Type B pancreatic cell (in vitro differentiated cells): ENCODE measurements at places on chromosomes 13 and 19.

DNA sequence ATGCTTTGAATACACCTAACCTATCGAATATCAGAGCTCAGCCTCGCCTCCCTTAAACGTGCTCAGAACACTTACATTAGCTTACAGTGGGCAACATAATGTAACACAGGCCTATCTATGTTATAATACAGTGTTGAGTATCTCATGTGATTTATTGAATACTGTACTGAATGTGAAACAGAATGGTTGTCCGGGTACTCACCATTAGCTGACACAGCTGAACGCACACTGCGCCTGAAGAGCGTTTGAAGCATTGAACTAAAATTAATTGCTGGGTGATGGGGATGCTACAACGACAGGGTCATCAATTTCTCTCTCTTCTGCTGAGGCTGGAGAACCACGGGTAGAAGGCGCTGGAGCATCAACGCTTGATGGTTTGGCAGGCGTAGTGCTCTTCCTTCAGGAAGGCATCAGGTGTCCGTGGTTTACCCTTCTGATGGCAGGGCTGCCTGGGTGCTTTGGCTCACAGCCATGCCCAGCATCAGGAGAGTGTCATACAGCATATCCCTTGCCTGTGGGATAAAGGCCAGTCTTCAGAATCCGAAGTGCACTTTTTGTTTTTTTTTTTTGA lies 46.9 kb upstream of the UBE2L5 start:
- H3K4me1 ChIP-seq: peaks cover 10% of the 10 kb centered on the region
- H3K4me3 ChIP-seq: no peak overlapping the region
- H3K27me3 ChIP-seq: no peaks in the 10 kb centered on the region
- no peaks in the 10 kb centered on the region for H3K36me3 ChIP-seq
- no peak overlapping the region for H3K27ac ChIP-seq

GRCh38 chr13:50224534-50224933 lies 209.3 kb downstream of the KCNRG start:
- H3K4me1 ChIP-seq: peaks cover 53% of the 10 kb centered on the region
- DNase-seq: no peak
- H3K27ac ChIP-seq: no peak overlapping the region

DNA sequence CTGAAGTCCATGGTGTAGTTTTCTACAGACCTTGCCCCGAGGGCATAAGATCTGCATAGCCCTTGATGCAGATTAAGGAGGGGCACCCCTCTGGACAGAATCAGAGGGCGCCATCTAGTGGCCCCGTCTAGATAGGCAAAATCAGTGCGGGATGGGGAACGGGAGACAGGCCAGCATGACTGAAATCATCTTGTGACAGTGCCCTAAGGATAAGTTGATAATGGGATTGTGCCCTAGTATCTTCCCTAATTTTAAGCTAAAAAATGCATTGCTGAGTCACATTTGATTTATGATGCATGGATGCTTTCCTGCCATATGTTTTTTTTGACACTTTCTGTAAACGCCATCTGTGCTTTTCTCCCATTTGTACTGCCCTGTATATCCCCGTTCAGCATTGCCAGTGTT lies 19.0 kb upstream of the GPI start:
- peaks cover 31% of the 10 kb centered on the region for H3K36me3 ChIP-seq
- DNase-seq: no peak
- H3K4me1 ChIP-seq: no peaks in the 10 kb centered on the region
- H3K4me3 ChIP-seq: no peak overlapping the region

- no peaks in the 10 kb centered on the region for H3K27me3 ChIP-seq
- peak overlapping the region; percentile 96 for H3K27ac ChIP-seq
- H3K36me3 ChIP-seq: peaks cover 8% of the 10 kb centered on the region
These were observed 124.2 kb downstream of the LMO7 start for GRCh38 chr13:75760131-75761021.

GRCh38 chr19:16185768-16186123 lies 536 bp downstream of the FAM32A start:
- H3K4me3 ChIP-seq: peak overlapping the region; percentile 95
- H3K4me1 ChIP-seq: peaks cover 22% of the 10 kb centered on the region
- H3K27me3 ChIP-seq: no peaks in the 10 kb centered on the region
- no peak for DNase-seq

GRCh38 chr13:24906268-24906667 lies 142.3 kb downstream of the RNF17 start:
- H3K4me1 ChIP-seq: no peaks in the 10 kb centered on the region
- DNase-seq: no peak
- H3K27me3 ChIP-seq: no peaks in the 10 kb centered on the region

DNA sequence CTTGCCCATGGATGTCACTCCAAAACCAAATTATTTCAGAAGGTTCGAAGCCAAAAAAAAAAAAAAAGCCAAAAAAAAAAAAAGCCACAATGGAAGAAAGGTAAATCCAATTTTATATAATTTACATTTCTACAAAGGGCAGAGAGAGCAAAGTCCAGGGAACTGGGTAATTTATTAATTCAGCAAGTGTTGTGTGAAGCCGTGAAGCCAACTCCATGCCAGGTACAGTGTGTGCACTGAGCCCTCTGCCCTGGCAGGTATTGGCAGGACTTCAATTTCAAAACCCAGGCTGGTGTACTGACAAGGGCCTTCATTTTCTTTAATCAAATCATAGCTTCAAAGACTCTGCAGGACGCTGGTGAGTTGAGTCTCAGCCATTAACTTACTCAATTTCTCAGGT lies 5.5 kb upstream of the RFPL4A start:
- H3K4me1 ChIP-seq: no peaks in the 10 kb centered on the region
- no peaks in the 10 kb centered on the region for H3K27me3 ChIP-seq
- H3K27ac ChIP-seq: no peak overlapping the region

- no peak for DNase-seq
- no peaks in the 10 kb centered on the region for H3K36me3 ChIP-seq
- H3K27me3 ChIP-seq: peaks cover 3% of the 10 kb centered on the region
- H3K4me3 ChIP-seq: no peak overlapping the region
- no peak overlapping the region for H3K27ac ChIP-seq
These were observed 86.7 kb downstream of the GNG7 start for GRCh38 chr19:2615782-2616181.

- H3K27ac ChIP-seq: no peak overlapping the region
- no peak for DNase-seq
- H3K36me3 ChIP-seq: peaks cover 7% of the 10 kb centered on the region
- H3K27me3 ChIP-seq: peaks cover 8% of the 10 kb centered on the region
- no peak overlapping the region for H3K4me3 ChIP-seq
These were observed 2.1 kb upstream of the HMG20B start for GRCh38 chr19:3570606-3571011.

DNA sequence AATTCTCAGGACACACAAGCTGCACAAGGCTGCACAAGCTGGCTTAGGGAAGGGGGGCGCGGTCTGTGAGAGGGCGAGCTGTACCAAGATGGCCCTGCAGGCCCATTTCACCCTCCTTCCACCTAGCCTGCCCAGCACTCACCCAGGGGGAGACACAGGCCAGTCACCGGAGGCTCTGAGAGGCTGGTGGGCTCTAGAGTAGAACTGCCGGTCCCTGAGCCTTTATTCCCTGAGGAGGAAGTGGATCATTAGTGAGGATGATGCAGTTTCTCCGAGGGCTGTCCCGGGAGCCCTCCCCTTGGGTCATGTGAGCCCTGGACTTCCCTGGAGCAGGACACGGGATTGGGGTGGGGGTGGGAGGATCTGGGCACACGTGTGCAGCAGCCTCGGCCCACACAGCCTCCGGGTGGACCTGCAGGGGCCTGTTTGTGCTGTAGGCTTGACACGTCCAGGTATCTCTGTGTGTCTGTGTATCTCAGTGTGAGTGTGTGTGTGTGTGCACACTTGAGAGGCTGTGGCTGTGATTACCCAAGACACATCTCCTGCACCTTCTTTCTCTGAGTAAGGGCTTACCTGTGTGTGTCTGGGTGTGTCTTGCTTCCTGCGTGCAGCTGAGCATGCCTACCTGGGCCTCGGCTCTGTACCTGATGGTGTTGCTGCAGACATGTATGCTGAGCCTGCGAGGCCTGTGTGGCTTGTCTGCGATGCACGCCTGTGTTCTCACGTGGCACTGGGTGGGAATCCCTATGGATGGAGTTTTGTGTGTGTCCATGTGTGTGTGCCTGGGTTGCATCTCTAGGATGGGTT lies at the start of gene ACP5:
Gene ACP5 (minus strand): TSS at position 195 of the 807 bp plus-strand sequence. CDS start 328 bp downstream, outside the sequence.
- DNase-seq: no peak
- no peak within 1 kb of the TSS for H3K27ac ChIP-seq
- peaks cover 12% of the 10 kb centered on the region for H3K27me3 ChIP-seq
- no peaks in the 10 kb centered on the region for H3K36me3 ChIP-seq

- peaks cover 14% of the 10 kb centered on the region for H3K27me3 ChIP-seq
- peaks cover 37% of the 10 kb centered on the region for H3K4me1 ChIP-seq
- peak; percentile 47 for DNase-seq
- peak overlapping the region; percentile 73 for H3K4me3 ChIP-seq
- H3K27ac ChIP-seq: peak overlapping the region; percentile 71
These were observed 290.2 kb downstream of the ZNF536 start for GRCh38 chr19:30662211-30662861.

GRCh38 chr13:29909975-29910674 lies 59.7 kb upstream of the UBL3 start:
- H3K27me3 ChIP-seq: no peaks in the 10 kb centered on the region
- no peak overlapping the region for H3K27ac ChIP-seq
- no peak for DNase-seq
- H3K4me3 ChIP-seq: no peak overlapping the region
- H3K36me3 ChIP-seq: no peaks in the 10 kb centered on the region

GRCh38 chr19:48118131-48118517 lies 7.5 kb upstream of the PLA2G4C start:
- no peak overlapping the region for H3K4me3 ChIP-seq
- no peak for DNase-seq

DNA sequence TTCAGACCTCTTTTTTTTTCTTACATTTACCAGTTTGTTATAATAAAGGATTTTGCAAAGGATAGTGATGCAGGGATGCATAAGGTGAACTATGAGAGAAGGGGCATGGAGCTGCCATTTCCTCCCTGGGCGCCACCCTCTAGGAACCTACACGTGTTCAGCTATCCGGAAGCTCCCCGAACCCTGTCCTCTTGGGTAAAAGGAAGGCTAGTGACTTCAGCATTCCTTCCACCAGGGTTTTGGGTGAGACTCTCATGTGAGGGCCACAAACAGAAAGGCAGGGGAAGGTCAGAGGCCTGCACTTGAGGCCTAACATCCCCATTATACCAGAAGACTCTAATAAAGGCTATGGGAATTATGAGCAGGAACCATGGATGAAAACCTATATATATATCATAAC lies 57.3 kb downstream of the IFT88 start:
- DNase-seq: no peak
- peaks cover 46% of the 10 kb centered on the region for H3K36me3 ChIP-seq
- no peaks in the 10 kb centered on the region for H3K4me1 ChIP-seq
- H3K27ac ChIP-seq: no peak overlapping the region
- H3K4me3 ChIP-seq: no peak overlapping the region
- H3K27me3 ChIP-seq: no peaks in the 10 kb centered on the region

DNA sequence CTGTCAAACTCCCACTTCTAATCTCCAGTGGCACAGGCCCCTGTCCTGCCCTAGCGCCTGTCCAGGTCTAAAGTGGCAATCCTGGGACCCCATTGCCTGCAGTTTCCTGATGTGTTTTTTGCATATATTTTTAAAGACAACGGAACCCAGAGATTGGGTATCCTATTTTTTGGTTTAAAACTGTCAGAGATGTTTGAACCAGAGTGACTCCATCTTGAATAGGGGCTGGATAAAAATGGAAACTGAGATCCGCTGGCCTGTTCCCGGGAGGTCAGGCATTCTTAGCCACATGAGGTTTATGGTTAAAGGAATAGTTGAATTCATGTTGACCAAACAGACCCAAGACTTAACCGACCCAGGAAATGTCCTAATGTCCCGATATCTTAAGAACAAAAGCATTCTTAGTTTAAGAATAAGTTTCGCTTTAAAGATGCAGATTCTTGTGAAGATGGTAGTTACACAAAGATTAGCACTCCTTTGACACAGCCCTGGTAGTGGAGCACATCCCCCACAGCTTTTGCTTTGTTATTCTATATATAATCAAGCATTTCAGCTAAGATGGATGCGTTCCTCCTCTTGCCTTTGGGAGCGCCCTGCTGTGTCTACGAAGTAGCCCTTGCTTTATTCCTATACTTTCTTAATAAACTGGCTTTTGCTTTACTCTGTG lies 332.1 kb downstream of the UQCRFS1 start:
- H3K36me3 ChIP-seq: no peaks in the 10 kb centered on the region
- no peak overlapping the region for H3K4me3 ChIP-seq
- no peak overlapping the region for H3K27ac ChIP-seq
- H3K4me1 ChIP-seq: peaks cover 33% of the 10 kb centered on the region

- no peak overlapping the region for H3K27ac ChIP-seq
- no peaks in the 10 kb centered on the region for H3K36me3 ChIP-seq
- H3K27me3 ChIP-seq: no peaks in the 10 kb centered on the region
- DNase-seq: no peak
- H3K4me1 ChIP-seq: peaks cover 20% of the 10 kb centered on the region
These were observed 1.4 kb upstream of the QTRT1 start for GRCh38 chr19:10699650-10700335.

DNA sequence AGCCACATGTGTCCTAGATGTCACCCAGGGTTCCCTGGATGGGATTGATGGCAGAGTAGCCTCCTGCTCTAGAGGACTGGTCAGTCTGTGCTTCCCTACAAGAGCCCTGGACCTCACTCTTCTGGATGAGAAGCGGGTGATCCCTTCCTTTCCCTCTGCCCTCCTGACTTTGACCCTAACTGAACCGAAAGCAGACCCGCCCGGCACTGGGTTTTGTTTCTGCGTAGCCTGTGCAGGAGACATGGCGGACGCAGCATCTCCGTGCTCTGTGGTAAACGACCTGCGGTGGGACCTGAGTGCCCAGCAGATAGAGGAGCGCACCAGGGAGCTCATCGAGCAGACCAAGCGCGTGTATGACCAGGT lies 4.9 kb downstream of the THOP1 start:
- peaks cover 11% of the 10 kb centered on the region for H3K4me1 ChIP-seq
- H3K4me3 ChIP-seq: no peak overlapping the region
- no peak for DNase-seq
- H3K27ac ChIP-seq: no peak overlapping the region
- no peaks in the 10 kb centered on the region for H3K36me3 ChIP-seq

- peaks cover 25% of the 10 kb centered on the region for H3K4me1 ChIP-seq
- DNase-seq: peak; percentile 99
- H3K27ac ChIP-seq: peak within 1 kb of the TSS; percentile 100
- peak within 1 kb of the TSS; percentile 100 for H3K4me3 ChIP-seq
These were observed at the start of gene MZF1 for GRCh38 chr19:58572818-58573657. Gene MZF1 (minus strand): TSS chr19:58573335. CDS start chr19:58571389, 1,946 bp downstream.

- no peaks in the 10 kb centered on the region for H3K27me3 ChIP-seq
- H3K27ac ChIP-seq: no peak overlapping the region
- H3K4me1 ChIP-seq: no peaks in the 10 kb centered on the region
- DNase-seq: no peak
- no peak overlapping the region for H3K4me3 ChIP-seq
- H3K36me3 ChIP-seq: no peaks in the 10 kb centered on the region
These were observed 8.5 kb downstream of the PLEKHJ1 start for GRCh38 chr19:2227415-2228156.

- no peaks in the 10 kb centered on the region for H3K4me1 ChIP-seq
- peaks cover 44% of the 10 kb centered on the region for H3K27me3 ChIP-seq
- H3K27ac ChIP-seq: no peak overlapping the region
- peaks cover 3% of the 10 kb centered on the region for H3K36me3 ChIP-seq
These were observed 36.3 kb upstream of the FLT1 start for GRCh38 chr13:28531077-28531844.

GRCh38 chr19:8097198-8097597 lies 44.6 kb downstream of the CCL25 start:
- no peaks in the 10 kb centered on the region for H3K4me1 ChIP-seq
- H3K27ac ChIP-seq: no peak overlapping the region
- no peaks in the 10 kb centered on the region for H3K27me3 ChIP-seq
- no peak for DNase-seq
- no peak overlapping the region for H3K4me3 ChIP-seq
- H3K36me3 ChIP-seq: peaks cover 50% of the 10 kb centered on the region

- no peaks in the 10 kb centered on the region for H3K36me3 ChIP-seq
- no peak overlapping the region for H3K4me3 ChIP-seq
- H3K27ac ChIP-seq: no peak overlapping the region
- H3K27me3 ChIP-seq: peaks cover 24% of the 10 kb centered on the region
These were observed 30.7 kb upstream of the WASF3 start for GRCh38 chr13:26526702-26527216.
